ENCODE measurements at places on chromosomes 11 and 22.

GRCh38 chr11:97570636-97571035, 1180.8 kb downstream of the JRKL start:
- DNase-seq: no peak
- H3K36me3 ChIP-seq: no peaks in the 10 kb centered on the region
- no peak overlapping the region for H3K27ac ChIP-seq

DNA sequence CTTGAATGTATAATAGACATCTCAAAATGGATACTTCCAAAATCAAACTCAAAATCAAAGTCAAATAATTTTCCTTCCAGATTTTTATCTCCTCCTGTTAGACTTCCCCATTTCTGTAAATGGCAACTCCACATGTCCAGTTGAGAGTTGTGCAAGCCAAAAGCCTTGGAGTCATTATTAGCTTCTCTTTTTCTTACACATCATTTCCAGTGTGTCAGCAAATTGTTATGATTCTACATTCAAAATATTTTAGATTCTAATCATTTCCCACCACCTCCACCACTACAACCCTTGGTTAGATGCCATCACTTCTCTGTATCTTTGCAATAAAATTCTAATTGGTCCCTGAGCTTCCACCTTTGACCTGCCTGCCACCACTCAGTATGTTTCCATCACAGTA, 155.7 kb downstream of the CNTN5 start:
- no peaks in the 10 kb centered on the region for H3K36me3 ChIP-seq
- H3K27ac ChIP-seq: no peak overlapping the region
- no peak for DNase-seq
- no peaks in the 10 kb centered on the region for H3K27me3 ChIP-seq

GRCh38 chr11:69698362-69698761, 5.5 kb downstream of the FGF19 start:
- peaks cover 13% of the 10 kb centered on the region for H3K27me3 ChIP-seq
- H3K4me1 ChIP-seq: peaks cover 4% of the 10 kb centered on the region

- H3K27me3 ChIP-seq: no peaks in the 10 kb centered on the region
- peaks cover 48% of the 10 kb centered on the region for H3K4me1 ChIP-seq
- no peak overlapping the region for H3K4me3 ChIP-seq
- no peaks in the 10 kb centered on the region for H3K36me3 ChIP-seq
- H3K27ac ChIP-seq: peak overlapping the region; percentile 52
Observed at GRCh38 chr22:19962246-19962908, 20.8 kb upstream of the TXNRD2 start.

GRCh38 chr22:44773082-44773481, 20.7 kb downstream of the ARHGAP8 start:
- H3K27me3 ChIP-seq: no peaks in the 10 kb centered on the region
- H3K36me3 ChIP-seq: no peaks in the 10 kb centered on the region
- no peak overlapping the region for H3K4me3 ChIP-seq
- DNase-seq: no peak
- H3K4me1 ChIP-seq: no peaks in the 10 kb centered on the region
- H3K27ac ChIP-seq: no peak overlapping the region
